ENCODE measurements at places on chromosomes 13 and 19. TPM values are rescaled to one million over a fixed set of nuclear protein-coding genes. Genes with fewer than 3 reads are reported as not detected.

The KIR3DL2 gene
- total RNA-seq, result not detected

The IGSF23 gene
- not detected for total RNA-seq

The KLHL1 gene
- not detected for total RNA-seq

The GNG7 gene
- 12.4 TPM for total RNA-seq

The UHRF1 gene
- 4.5 TPM for total RNA-seq

The UBL3 gene
- total RNA-seq, result 67.9 TPM

The CGB3 gene
- total RNA-seq, result not detected

The PNMA8A gene
- 9.6 TPM for total RNA-seq

The ACP5 gene
- 18.0 TPM for total RNA-seq

The SELENOV gene
- total RNA-seq, result not detected
